ENCODE measurements at places on chromosomes 16 and 17.
A peak's percentile ranks its signal among the peaks of the same experiment; 100 is the strongest.

DNA sequence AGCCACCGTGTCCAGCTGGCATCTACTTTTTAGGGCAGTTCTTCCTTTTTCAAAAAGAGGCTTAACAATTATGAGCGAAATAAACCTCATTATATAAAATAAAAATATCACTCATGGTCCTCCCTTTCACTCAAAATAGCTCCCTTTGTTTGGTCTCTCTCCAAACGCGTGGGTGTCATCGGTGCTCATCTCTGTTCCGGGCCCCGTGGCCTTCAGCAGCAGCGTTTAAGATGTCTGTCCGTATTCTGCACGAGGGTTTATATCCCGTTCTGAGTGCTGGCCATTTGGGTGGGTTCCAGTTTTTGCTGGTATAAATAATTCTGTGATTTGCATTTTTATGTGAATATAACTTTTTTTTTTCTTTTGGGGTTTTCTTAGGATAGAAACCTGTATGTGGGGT, 33.4 kb downstream of the PRMT7 start:
- no peak for DNase-seq
- H3K27ac ChIP-seq: no peak overlapping the region
- H3K27me3 ChIP-seq: no peaks in the 10 kb centered on the region
- H3K36me3 ChIP-seq: peaks cover 55% of the 10 kb centered on the region
- no peaks in the 10 kb centered on the region for H3K4me1 ChIP-seq
- no peak overlapping the region for H3K4me3 ChIP-seq

GRCh38 chr16:19169082-19169639, 1.1 kb downstream of the SYT17 start:
- no peaks in the 10 kb centered on the region for H3K27me3 ChIP-seq
- no peaks in the 10 kb centered on the region for H3K36me3 ChIP-seq
- no peaks in the 10 kb centered on the region for H3K4me1 ChIP-seq
- peak overlapping the region; percentile 73 for H3K4me3 ChIP-seq

GRCh38 chr17:43028221-43028861, 3.3 kb downstream of the RND2 start:
- H3K4me1 ChIP-seq: peaks cover 2% of the 10 kb centered on the region
- no peaks in the 10 kb centered on the region for H3K27me3 ChIP-seq
- DNase-seq: no peak
- H3K4me3 ChIP-seq: no peak overlapping the region
- no peaks in the 10 kb centered on the region for H3K36me3 ChIP-seq
- H3K27ac ChIP-seq: no peak overlapping the region

GRCh38 chr17:43755389-43755875, 3.2 kb downstream of the SOST start:
- H3K27ac ChIP-seq: no peak overlapping the region
- H3K4me3 ChIP-seq: no peak overlapping the region
- H3K27me3 ChIP-seq: peaks cover 26% of the 10 kb centered on the region
- no peaks in the 10 kb centered on the region for H3K4me1 ChIP-seq
- H3K36me3 ChIP-seq: no peaks in the 10 kb centered on the region
- peak; percentile 65 for DNase-seq

DNA sequence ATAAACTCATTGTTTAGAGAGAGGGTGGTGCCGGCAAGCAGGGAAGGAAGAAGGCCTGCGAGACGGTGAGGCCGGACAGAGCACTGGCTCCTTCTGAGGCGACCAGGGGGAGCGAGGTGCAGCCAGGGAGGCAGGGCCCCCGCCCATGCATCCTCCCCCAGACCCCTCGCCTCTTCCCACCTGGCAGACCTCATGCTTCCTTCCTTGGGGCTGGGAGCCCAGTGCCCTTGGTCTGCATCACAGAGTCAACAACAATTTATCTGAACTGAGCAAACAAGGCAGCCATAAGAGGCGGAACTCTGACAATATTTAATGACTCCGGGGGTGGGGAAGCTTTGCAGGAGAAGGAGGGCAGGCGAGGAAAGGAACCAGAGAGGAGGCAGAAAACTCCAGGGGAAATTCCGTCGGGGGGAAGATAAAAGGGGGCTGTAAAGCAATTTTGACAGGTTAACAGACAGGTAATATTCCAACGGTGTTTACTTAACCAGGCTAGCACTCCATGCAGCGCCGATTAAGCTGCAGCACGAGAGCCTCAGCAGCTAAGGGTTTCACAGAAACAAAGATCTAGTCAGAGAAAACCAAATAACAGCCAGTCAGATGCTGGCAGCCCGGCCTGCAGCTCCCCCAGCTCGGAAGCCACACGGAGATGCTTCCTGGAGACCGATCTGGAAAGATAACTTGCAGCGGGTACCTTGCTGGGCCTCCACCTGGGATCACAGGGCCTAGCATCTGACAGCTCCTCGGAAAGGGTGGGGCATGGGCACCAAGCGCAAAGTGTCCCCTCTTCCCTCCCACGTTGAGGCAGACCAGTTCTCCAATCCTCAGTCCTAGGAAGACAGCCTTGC, 398.2 kb downstream of the SOX9 start:
- H3K4me1 ChIP-seq: peaks cover 6% of the 10 kb centered on the region
- H3K4me3 ChIP-seq: no peak overlapping the region
- no peaks in the 10 kb centered on the region for H3K27me3 ChIP-seq
- DNase-seq: peak; percentile 61
- peak overlapping the region; percentile 76 for H3K27ac ChIP-seq

- peaks cover 11% of the 10 kb centered on the region for H3K4me1 ChIP-seq
- no peaks in the 10 kb centered on the region for H3K36me3 ChIP-seq
- no peak for DNase-seq
- H3K27me3 ChIP-seq: no peaks in the 10 kb centered on the region
Observed at GRCh38 chr17:17042384-17042736, at the start of gene MPRIP. Gene MPRIP, plus strand, starts transcription at chr17:17042457. Its CDS starts 392 bp downstream, at chr17:17042849.

GRCh38 chr17:3845291-3845620, 790 bp downstream of the NCBP3 start:
- H3K27ac ChIP-seq: peak overlapping the region; percentile 94
- no peak for DNase-seq
- H3K4me1 ChIP-seq: no peaks in the 10 kb centered on the region
- H3K36me3 ChIP-seq: peaks cover 10% of the 10 kb centered on the region
- H3K4me3 ChIP-seq: peak overlapping the region; percentile 91

GRCh38 chr17:41835800-41836549, at the start of gene NT5C3B:
Gene NT5C3B, minus strand, starts transcription at chr17:41836232. Its CDS starts 39 bp downstream, at chr17:41836193.
- H3K27me3 ChIP-seq: no peaks in the 10 kb centered on the region
- H3K4me1 ChIP-seq: peaks cover 5% of the 10 kb centered on the region
- peak within 1 kb of the TSS; percentile 87 for H3K4me3 ChIP-seq

- H3K4me1 ChIP-seq: peaks cover 6% of the 10 kb centered on the region
- H3K4me3 ChIP-seq: peak overlapping the region; percentile 78
- no peak for DNase-seq
- H3K36me3 ChIP-seq: peaks cover 5% of the 10 kb centered on the region
Observed at GRCh38 chr17:3722716-3723115, 987 bp upstream of the HASPIN start.

DNA sequence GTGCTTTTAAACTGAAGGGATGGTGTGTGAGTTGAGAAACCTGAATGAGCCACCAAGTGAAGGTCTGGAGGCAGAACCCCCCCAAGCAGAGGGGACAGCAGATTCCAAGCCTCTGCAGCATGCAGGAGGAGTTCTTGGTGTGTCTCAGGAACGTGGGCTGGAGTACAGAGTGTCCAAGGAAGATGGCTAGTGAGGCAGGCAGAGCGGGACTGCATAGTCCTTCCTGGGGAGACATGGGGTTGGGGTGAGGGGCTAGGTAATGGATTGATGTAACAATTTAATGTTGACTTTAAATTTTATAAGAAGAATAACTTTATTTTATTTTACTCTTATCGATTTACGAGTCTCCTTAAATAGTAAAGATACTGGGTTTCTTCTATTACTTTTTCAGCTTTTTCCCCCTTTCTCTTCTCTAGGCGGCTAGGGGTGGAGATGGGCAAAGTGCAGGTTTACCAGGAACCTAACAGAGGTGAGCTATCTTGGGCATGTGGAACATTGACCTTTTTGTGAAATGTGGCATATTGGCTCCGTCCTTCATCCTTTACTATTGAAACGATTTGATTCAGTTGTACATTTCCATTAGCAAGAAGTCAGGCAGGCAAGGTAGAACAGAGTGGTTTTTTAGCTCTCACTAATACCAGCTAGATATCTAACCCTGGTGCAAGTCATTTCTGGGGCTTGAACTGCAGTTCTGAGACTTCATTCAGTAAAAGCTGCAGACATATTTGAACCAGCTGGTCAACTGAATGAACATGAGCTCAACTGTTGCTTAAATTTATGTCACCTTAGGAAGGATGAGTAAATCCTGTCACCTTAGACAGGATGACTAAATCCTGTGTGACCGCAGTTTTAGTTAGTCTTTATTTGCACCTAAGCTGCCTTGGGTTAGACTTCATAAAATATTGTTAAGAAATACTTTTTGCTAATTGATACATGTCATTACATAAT, 9.2 kb downstream of the PRPSAP2 start:
- no peaks in the 10 kb centered on the region for H3K27me3 ChIP-seq
- DNase-seq: no peak
- H3K27ac ChIP-seq: no peak overlapping the region
- H3K4me1 ChIP-seq: no peaks in the 10 kb centered on the region

GRCh38 chr16:13421726-13422125, 498.2 kb upstream of the ERCC4 start:
- DNase-seq: no peak
- H3K4me3 ChIP-seq: no peak overlapping the region
- H3K36me3 ChIP-seq: no peaks in the 10 kb centered on the region

GRCh38 chr17:43579566-43580140, 33.5 kb upstream of the ETV4 start:
- H3K27ac ChIP-seq: no peak overlapping the region
- DNase-seq: no peak
- no peaks in the 10 kb centered on the region for H3K36me3 ChIP-seq
- H3K27me3 ChIP-seq: no peaks in the 10 kb centered on the region
- no peak overlapping the region for H3K4me3 ChIP-seq
- no peaks in the 10 kb centered on the region for H3K4me1 ChIP-seq

GRCh38 chr17:31678431-31678830, 180.6 kb downstream of the COPRS start:
- H3K4me3 ChIP-seq: no peak overlapping the region
- no peak for DNase-seq
- H3K27ac ChIP-seq: no peak overlapping the region
- no peaks in the 10 kb centered on the region for H3K27me3 ChIP-seq
- no peaks in the 10 kb centered on the region for H3K4me1 ChIP-seq

DNA sequence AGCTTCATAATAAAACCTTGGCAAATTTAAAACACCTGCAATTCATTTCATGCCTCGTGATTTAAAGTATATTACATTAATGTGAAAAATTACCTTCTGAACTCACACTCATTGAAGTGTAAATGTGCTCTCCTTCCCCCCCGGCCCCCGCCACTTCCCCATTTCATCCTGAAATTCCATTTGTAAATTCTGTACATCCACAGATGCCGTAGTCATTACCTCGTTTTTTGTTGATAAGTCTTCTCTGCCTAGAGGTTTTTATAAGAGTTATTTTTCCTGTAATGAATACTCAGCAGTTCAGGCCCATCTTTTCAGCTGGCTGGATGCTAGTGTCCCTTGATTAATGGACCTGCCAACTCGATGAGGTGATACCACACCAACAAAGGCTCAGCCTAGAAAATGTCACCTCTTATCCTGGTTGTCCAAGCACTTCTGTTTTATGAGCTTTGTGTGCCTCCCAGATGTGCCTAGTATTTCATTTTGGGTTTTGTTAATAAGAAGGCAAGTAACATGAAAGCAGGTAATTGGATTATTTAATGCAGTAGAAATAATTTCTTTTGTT, 64.8 kb upstream of the KIFC3 start:
- no peaks in the 10 kb centered on the region for H3K36me3 ChIP-seq
- peaks cover 11% of the 10 kb centered on the region for H3K4me1 ChIP-seq
- H3K27me3 ChIP-seq: no peaks in the 10 kb centered on the region

DNA sequence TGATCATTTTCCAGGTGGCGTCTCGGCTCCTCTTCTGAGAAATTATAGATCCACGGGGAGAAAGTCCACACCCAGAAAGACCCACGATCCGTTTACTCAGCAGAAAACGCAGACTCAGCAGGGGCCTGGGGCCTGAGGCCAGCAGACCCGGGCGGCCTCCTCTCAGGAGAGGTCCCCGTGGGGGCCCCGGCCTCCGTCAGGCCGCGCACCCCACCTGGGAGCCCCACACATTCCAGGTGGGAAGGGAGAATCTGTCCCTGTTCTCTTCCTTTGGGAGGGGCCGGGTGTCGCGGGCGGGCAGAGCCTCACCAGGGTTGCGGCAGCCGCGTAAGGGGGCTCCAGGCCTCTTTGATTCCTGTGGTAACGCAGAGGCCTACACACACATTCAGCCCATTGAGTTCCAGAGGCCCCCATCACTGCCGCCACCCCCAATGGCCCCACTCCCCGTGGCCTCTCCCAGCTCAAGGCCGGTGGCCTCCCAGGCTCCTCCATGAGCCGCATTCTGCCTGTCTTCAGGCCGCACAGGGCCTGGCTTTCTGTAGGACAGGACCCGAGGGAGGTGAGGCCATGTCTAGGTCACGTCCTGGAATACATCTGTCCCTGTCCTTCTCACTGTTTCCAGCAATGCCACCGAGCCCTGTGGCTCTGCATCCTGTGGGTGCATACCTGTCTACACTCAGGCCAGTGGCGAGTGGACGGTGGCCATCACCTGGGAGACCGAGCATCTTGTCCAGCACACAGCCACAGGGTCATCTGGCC, 1.6 kb upstream of the IGFALS start:
- no peak overlapping the region for H3K4me3 ChIP-seq
- H3K4me1 ChIP-seq: no peaks in the 10 kb centered on the region
- no peaks in the 10 kb centered on the region for H3K27me3 ChIP-seq
- no peaks in the 10 kb centered on the region for H3K36me3 ChIP-seq
- no peak overlapping the region for H3K27ac ChIP-seq

- DNase-seq: no peak
- H3K27ac ChIP-seq: no peak overlapping the region
- H3K27me3 ChIP-seq: no peaks in the 10 kb centered on the region
Observed at GRCh38 chr17:5621729-5622128, 37.4 kb upstream of the NLRP1 start.

GRCh38 chr16:86462334-86463084, 47.8 kb upstream of the FOXF1 start:
- DNase-seq: peak; percentile 53
- no peak overlapping the region for H3K27ac ChIP-seq
- no peak overlapping the region for H3K4me3 ChIP-seq
- H3K36me3 ChIP-seq: no peaks in the 10 kb centered on the region
- H3K4me1 ChIP-seq: peaks cover 5% of the 10 kb centered on the region

DNA sequence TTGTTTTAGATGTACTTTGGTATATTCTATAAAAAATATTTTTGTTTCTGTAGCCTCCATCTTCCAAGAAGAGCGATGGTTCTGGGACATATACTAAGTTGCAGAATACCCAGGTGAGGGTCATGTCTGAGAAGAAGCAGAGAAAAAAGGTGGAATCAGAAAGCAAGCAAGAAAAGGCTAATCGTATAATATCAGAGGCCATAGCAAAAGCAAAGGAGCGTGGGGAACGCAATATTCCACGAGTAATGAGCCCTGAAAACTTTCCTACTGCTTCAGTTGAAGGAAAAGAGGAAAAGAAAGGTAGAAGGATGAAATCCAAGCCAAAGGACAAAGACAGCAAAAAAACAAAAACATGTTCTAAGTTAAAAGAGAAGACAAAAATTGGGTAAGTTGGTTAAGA, 154.6 kb downstream of the CHD9 start:
- peak; percentile 38 for DNase-seq
- no peak overlapping the region for H3K4me3 ChIP-seq
- peaks cover 17% of the 10 kb centered on the region for H3K4me1 ChIP-seq
- no peaks in the 10 kb centered on the region for H3K27me3 ChIP-seq

GRCh38 chr16:79317521-79317920, 283.0 kb downstream of the MAF start:
- DNase-seq: no peak
- H3K36me3 ChIP-seq: no peaks in the 10 kb centered on the region
- H3K27ac ChIP-seq: no peak overlapping the region
- no peak overlapping the region for H3K4me3 ChIP-seq
